ENCODE measurements at places on chromosomes 16 and 17. TPM values are rescaled to one million over a fixed set of nuclear protein-coding genes. Genes with fewer than 3 reads are reported as not detected.

- DNase-seq = peak; percentile 87
Measured at GRCh38 chr16:65782611-65783600, 583.6 kb upstream of the CDH5 start.

DNA sequence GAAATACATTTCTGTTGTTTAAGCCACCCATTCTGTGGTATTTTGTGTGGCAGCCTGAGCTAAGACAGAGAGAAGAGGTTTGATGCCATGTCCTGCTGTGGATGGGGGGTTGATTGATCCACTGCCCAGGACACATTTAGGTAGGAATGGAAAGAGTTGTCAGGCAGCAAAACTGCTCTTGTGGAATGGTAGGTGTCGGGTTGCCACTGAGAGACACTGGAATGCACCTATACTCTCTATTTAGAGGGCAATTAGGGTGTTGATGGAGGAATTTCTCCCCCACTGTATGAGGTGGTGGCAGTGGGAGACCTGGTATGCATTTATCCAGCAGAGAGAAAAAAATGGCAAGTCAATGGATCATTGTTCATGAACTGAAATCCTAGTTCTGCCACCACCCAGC lies 30.9 kb downstream of the CBLN1 start:
- no peak for DNase-seq

DNA sequence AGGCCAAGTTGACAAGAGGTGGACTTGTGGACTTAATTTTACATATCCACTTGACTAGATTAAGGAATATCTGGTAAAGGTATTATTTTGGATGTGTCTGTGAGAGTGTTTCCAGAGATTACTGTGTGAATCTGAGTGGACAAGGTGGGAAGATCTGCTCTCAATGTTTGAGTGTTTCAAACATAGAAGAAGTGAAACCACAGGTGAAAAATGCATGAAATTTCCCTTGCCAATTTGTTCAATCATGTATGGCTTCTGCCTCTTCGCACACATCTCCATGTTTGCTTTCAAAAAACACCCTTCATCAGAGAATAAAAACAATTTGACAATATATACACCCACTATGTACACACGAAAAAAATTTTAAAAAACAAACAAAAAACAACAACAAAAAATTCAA lies 152.7 kb downstream of the SALL1 start:
- DNase-seq = no peak

SECTM1 gene
- total RNA-seq = 30.2 TPM

KSR1 gene
- 3.8 TPM for total RNA-seq

GALR2 gene
- total RNA-seq = 0.96 TPM

GPR142 gene
- total RNA-seq = not detected
